ENCODE measurements at places on chromosomes 3 and 15. TPM values are rescaled to one million over a fixed set of nuclear protein-coding genes. Genes with fewer than 3 reads are reported as not detected.
A peak's percentile ranks its signal among the peaks of the same experiment; 100 is the strongest.

- no peaks in the 10 kb centered on the region for H3K36me3 ChIP-seq
- H3K27me3 ChIP-seq = no peaks in the 10 kb centered on the region
- no peak for DNase-seq
Measured at GRCh38 chr3:48566401-48566760, 2.8 kb upstream of the UCN2 start.

- DNase-seq = no peak
- no peak overlapping the region for H3K4me3 ChIP-seq
- H3K27ac ChIP-seq = no peak overlapping the region
- peaks cover 61% of the 10 kb centered on the region for H3K4me1 ChIP-seq
Measured at GRCh38 chr3:125145751-125146475, 66.6 kb downstream of the SLC12A8 start.

The ZIC1 gene
- total RNA-seq = not detected

The CAMK2N2 gene
- not detected for total RNA-seq

DNA sequence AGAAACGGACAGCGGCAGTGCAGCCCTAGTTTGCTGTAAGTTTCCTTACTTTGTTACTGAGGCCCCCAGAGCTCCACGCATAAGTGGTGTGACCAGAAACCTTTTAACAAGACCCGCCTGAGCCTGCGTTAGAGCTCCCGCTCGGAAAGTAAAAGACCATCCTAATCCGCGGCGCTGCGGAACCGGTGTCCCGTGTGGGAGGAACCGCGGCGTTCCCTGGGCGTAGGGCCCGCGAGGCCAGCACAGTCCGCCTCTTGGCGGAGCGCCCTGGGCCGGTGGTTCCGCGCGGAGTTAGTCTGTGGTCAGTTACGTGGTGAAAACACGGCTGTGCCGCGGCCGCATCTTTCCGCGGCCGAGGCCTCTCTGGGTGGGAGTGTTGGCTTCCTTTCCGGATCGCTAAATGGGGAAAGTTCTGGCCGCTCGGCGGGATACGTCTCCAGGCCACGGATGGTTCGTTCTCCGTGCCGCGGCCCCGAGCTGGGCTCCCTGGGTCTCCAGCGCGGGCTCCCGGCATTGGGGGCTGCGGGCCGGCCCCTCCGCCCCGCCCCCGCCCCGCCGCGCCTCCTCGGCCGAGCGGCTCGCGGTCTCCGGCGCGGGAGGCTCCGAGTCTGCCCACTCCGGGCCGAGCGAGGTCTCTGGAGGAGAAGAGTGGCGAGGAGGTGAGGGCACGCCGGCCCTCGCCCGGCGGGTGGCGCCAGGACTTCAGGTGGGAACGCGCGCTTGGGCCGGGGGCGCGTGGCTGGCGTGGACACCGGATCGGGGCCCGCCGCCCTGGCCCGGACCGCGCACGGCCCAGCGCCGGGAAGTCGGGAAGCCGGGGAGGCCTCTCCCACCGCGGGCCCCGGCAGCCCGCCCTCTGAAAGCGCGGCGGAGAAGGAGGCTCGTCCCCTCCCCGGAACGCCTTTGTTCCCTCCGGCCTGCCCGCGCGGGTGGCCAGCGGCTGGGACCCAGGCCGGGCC lies 754 bp downstream of the B3GNT5 start:
- peak overlapping the region; percentile 71 for H3K4me3 ChIP-seq
- H3K36me3 ChIP-seq = no peaks in the 10 kb centered on the region
- H3K4me1 ChIP-seq = peaks cover 12% of the 10 kb centered on the region
- no peak for DNase-seq
- no peak overlapping the region for H3K27ac ChIP-seq
- peaks cover 16% of the 10 kb centered on the region for H3K27me3 ChIP-seq
